Pons (tissue), 1 donor: ENCODE measurements at places on chromosomes 16 and 17.

- no peak for DNase-seq
Observed at GRCh38 chr16:1278477-1278876, 22.6 kb downstream of the TPSD1 start.

DNA sequence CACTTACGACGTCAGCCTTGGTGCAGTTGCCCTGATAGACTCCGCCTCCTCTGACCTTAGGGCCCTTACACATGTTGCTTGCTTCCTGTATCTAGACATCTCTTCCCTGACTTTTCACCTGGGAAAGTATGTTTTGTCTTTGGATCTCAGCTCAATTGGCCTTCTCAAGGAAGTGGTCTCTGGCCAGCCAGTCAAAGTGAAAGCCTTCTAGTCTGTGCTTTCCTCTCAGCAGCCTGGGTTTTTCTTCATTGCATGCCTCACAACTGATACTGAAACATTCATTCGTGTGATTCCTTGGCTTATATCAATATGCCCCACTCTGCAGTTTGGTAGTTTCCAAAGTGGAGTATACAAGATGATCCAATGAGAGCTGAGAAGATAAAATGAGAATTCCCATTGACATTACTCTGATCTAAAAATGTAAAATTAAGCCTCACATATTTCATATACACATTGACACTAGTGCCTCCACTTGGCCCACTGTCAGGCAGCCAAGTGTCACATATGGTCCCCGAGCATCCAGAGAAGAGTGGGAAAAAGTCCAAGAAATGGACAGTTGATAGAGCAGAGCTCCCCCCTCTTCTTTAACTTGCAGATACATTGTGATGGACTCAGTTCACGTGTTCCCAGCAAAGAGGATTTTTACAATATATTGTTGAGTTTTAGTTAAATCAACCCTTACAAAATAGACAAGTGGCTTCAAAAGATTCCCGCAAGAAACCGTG lies 371.2 kb upstream of the ASIC2 start:
- DNase-seq = no peak

DNA sequence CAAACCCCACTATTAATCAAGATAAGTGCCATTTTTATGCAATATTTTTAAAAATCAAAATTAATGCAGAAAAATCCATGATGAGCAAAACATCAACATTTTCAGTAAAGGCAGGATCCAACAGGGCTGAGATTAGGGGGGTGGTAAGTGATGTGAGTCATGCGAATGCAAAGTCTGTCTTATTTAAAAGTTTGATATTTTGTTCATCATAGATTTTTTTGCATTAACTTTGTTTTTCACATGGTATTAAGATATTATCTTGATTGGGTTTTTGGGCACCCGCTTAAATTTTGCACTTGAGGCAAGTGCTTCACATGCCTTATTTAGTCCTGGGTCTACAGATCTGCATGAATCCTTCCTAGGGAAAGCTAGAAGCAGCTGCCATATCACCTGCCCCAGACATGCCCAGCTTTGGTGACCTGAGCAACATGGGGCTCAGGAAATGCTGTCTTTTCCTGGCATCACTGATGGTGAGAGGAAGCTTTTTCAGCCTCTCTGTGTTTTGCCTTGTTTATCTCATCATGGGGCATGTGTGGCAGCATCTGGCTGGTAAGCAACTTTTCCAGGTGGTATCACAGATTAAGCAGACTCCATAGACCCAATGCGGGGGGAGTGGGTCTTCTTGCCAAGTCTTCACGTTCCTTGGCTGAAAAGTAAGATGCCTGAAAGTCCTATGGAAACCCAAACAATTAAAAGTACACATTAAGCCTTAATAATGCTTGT lies 57.6 kb upstream of the NFAT5 start:
- no peak for DNase-seq

- DNase-seq = no peak
Observed at GRCh38 chr17:78704594-78704993, 77.5 kb downstream of the CYTH1 start.

DNA sequence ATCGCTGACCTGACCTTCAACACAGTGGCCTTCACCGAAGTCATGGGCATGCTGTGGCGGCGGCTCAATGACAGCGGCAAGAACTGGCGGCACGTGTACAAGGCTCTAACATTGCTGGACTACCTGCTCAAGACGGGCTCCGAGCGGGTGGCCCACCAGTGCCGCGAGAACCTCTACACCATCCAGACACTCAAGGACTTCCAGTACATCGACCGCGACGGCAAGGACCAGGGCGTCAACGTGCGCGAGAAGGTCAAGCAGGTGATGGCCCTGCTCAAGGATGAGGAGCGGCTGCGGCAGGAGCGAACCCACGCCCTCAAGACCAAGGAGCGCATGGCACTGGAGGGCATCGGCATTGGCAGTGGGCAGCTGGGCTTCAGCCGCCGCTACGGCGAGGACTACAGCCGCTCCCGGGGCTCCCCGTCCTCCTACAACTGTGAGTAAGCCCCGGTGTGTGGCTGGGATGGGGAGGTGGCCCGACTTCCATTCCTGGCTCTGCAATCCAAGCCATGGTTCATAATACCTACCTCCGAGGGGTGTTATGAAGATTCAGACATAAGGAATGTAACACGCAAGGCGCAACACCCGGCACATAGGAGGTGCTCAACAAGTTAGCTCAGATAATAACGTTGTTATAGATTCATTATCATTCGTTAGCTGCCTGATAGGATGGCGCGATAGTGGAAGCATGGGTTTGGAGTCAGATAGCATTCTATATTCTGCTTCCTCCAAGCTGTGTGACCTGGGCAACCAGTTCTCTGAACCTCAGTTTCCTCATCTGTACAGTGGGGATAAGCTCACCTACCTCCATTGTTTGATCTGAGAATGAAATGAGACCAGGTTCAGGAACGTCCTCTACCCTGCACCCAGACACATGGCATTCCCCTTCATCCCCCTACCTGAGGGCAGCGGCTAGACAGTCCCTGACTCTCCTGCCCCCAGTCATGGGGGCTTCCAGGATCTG lies 4.4 kb downstream of the EPN3 start:
- no peak for DNase-seq

DNA sequence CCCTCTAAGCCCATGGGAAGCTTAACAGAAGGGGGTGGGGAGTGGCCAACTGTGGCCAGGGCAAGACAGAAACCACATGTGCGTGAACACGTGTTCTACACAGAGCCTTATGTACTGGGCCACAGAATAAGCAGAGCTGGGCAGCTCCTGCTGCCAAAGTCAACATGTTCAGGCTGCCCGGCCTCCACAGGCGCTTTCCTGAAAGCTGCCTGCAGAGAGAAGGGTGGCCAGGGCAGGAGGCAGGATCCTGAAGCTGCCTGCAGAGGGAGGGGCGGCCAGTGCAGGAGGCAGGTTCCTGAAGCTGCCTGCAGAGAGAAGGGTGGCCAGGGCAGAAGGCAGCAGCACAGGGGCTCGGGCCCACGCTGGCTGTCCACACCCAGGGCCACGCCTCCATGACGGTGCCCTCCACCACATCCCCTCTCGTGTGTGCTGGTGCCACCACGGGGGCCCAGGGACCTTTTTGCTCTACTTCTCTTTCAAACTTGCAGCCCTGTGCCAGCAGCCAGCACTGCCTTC lies 79.5 kb downstream of the ANKRD11 start:
- DNase-seq = peak; percentile 68

- DNase-seq = no peak
Observed at GRCh38 chr16:61929776-61930175, 106.5 kb downstream of the CDH8 start.

DNA sequence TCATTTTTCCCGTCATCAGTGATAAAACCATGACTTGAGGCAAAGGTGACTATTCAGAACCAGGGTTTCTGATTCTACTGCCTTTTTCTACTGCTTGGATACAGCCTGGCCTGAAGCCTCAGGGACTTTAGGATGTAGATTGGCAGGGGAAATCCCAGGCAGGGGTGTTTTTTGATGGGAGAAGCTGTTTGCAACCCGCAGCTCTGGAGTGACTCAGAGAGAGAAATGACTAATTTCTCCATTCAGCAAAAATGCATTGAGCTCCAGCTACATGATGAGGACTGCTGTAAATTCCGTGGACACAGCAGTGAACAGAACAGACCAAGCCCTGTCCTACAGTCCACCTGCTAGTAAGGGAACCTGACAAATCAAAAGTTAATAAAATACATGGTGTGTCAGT lies 560.6 kb downstream of the CDH13 start:
- DNase-seq = no peak

- no peak for DNase-seq
Observed at GRCh38 chr17:11515901-11516300, 82.4 kb upstream of the DNAH9 start.

GRCh38 chr16:81569361-81570034 lies 124.9 kb downstream of the CMIP start:
- no peak for DNase-seq

DNA sequence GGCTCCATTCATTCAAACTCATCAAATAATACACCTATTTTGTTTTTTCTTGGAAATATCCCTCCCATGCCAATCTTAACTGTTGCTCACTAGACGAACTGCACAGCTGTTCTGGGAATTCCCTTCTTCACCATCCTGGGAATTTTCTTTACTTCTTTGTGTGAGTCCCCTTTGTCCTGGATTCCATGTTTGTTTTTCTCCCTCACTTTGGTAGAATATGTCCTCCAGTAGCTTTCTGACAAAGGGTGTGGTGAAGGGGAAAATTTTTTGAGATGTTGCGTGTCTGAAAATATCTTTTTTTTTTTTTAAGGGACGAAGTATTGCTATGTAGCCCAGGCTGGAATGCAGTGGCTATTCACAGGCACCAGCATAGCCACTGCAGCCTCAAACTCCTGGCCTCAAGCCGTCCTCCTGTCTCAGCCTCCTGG lies 17.2 kb upstream of the UTP6 start:
- DNase-seq = no peak

GRCh38 chr16:67055712-67056487 lies 27.0 kb downstream of the CBFB start:
- DNase-seq = peak; percentile 48
